ENCODE measurements at places on chromosomes 3 and 15.

- no peak for DNase-seq
These were observed 73.9 kb downstream of the TBC1D2B start for GRCh38 chr15:78003539-78004008.

GRCh38 chr3:10389995-10390394 is 69.1 kb upstream of the SEC13 start:
- DNase-seq: no peak

DNA sequence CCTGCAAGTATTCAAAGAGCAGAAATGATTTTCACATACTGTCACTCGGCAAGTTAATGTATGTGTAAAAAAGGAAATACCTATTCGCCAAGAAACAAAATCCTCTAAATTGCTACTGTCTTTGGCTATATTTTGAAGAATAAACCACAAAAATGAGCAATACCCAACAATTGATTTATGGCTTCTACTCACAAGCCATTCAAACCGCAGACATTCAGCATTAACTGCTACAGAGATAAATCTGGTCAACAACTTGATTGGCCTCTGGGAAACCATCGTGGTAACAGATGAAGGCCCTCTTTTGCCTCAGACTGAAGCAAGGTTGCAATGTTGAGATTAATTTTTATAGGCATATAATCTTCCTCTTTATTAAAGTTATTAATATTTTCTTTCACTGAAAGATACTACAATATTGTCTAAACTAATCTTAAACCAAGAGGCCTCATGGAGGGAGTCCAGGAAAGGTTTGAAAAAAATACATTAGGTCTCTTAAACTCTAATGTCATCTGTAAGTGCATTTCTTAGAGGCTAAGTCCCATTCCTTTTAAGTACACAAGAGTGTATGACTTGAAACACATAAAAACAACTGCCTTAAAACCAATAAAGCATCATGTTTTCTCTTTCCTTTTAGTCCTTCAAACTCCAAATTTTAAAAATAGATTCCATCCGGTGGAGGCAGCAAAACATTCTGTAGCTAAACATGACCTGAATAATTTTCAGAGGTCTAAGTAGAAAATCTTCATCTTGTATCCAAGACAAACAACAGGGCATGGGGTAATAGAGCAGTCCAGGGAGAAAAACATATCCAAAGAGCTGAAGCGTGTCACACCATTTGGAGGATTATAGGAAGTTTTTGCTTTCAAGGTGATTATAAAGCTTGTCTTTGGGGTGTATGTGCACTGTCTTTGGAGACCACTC is 162.4 kb upstream of the TGFBR2 start:
- no peak for DNase-seq

GRCh38 chr3:89947337-89947954 is 840.0 kb downstream of the EPHA3 start:
- no peak for DNase-seq

DNA sequence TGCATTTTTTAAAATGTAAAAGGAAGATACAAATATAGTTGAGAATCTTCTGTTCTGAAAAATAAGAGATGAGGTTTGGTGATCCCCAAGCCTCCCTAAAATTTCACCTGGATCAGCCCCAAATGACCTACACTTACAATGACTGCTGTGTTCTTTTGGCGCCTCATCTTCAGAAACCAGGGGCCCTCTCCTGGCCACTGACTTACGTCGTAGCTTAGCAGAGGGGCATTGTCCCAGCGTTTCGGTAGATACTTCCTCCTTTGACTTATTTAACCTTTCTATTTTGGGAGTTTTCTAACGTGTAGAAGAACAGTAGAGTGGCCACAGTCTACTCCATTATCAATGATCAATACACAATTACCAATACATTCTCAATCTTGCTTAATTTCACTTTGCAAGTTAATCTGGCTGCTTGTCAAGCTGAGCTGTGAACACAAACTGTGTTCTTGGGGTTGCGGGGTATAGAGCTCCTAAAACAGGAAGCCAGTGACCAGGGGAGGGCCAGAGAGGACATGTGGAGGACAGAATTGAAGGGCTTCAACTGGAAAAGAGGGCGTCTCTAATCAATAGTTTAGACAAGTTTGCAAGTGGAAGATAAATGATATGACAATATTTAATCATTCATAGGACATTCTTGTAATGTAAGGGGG is 419.5 kb downstream of the LPP start:
- no peak for DNase-seq

- DNase-seq: no peak
These were observed 478.0 kb upstream of the ARRDC4 start for GRCh38 chr15:97482521-97482920.

DNA sequence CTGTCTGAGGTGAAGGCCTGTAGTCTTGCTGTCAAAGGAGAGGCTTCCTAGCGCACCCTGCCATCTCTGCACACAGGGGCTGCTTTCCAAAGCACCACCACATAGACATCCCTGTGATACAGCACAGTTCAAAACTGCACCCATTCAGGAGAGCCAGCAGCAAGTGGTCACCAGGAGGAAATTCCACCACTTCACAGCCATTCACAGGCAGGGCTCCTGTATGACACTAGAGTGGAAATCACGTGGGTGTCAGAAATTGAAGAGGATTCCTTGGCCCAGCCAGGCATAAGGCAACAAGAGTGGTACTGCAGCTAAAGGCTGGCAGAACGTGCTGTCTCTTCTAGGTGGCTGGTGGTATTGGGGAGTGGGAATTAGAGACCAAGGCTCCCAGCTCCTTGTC is 102.8 kb downstream of the RFTN1 start:
- DNase-seq: no peak
